ENCODE measurements at places on chromosomes 3 and 15. TPM values are rescaled to one million over a fixed set of nuclear protein-coding genes. Genes with fewer than 3 reads are reported as not detected.

- no peak for DNase-seq
Observed at GRCh38 chr15:90989040-90989768, 5.1 kb downstream of the PRC1 start.

DNA sequence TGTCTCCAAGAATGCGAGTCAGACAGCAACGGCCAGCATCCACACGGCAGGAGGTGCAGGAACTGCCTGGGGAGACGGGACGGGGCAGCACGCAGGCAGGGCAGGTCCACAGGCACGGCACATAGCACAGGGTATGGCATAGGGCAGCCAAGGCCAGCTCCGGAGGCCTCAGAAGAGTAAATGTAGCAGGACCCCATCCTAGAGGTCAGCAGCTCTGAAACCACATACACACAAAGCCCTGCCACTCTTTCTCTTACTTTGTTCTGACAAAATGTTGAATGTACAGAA lies 26.9 kb downstream of the ZXDC start:
- no peak for DNase-seq

DNA sequence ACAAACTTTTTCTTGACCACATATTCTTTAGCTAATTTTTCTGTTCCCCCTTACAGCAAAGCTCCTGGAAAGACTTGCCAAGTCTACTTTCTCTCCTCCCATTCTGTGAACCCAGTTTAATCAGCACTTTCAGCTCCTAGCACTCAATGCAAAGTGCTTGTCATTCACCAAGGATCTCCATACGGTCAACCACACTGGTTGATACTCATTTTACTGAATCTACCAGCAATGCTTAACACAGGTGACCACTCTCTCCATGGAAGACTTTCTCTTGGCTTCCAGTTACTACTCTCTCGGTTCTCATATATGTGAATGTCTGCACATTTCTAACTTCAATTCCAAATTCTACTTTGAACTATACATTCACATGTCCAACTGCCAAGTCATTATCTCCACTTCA lies 11.7 kb downstream of the MRPL3 start:
- no peak for DNase-seq

- DNase-seq: no peak
Observed at GRCh38 chr3:127730666-127731295, 58.0 kb downstream of the ABTB1 start.

DNA sequence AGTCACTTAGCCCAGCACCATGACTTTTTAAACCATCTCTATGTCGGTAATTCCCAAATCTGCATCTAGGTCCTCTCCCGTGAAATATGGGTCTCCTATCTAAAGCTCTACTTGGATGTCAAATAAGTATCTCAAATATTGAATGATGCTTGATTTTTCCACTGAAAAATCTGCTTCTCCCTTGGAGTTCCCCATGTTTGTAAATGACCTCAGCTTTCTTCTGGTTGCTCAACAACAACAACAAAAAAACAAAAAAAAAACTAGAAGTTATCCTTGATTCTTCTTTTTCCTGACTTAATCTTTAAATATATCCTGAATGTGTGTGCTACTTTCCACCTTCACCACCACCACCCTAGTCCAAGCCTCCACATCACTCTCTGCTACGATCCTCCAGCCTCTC lies 307.5 kb upstream of the UBE2E2 start:
- no peak for DNase-seq

DNA sequence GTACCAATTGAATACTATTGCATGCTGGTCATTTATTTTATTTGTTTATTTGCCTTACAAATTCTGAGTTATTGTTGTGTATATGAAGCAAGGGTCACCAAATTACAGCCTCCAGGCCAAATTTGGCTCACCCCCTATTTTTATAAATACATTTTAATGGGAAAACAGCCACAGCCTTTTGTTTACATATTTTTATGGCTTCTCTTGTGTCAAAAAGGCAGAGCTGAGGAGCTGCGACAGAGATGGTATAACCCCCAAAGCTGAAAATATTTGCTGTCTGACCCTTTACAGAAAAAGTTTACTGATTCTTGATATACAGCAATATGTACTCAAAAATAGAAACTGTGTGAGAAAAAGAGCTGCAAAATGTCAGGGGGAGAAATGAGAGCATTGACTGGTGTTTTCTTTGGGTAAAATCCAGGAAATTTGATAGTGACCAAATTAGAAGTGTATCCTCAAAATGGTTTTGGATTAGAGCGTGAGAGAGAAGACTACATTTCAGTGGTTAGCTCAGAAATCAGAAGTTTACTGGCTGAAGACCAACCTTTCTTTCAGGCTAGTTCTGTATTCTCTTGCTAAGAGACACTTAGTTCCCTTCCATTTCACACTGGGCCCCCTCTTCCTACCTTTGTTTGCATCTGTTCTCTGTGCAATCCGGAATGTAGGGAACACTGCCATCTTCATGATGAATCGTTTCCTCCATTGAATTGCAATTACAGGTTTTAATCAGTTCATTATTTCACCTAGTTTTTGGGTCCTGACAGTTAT lies 757.8 kb downstream of the AGBL1 start:
- DNase-seq: no peak

GRCh38 chr3:13537244-13537908 lies 11.5 kb upstream of the FBLN2 start:
- DNase-seq: no peak

- DNase-seq: no peak
Observed at GRCh38 chr3:155431856-155432570, 138.5 kb upstream of the STRIT1 start.

- no peak for DNase-seq
Observed at GRCh38 chr3:177793451-177793850, 596.2 kb upstream of the TBL1XR1 start.

DNA sequence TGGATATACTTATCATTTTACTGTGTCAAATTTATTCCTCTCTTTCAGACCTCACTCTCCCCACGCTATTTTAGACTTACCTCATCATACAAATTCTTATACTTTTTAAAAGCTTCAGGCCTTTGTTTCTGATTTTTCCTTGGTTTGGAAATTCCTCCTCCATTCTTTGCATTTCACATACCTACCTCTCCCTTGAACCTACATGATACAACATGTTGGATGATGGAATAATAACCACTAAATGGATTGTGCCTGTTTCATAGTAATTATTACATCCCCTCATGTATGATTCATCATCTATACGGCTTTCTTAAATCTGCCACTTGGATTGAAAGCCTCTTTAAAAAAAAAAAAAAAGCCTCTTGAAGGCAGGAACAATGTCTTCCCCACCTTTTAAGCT lies 24.6 kb downstream of the TRIP4 start:
- DNase-seq: no peak

- DNase-seq: no peak
Observed at GRCh38 chr3:178437236-178437635, 99.0 kb upstream of the KCNMB2 start.

The GRAMD2A gene
- 1.9 TPM for total RNA-seq

The RASL12 gene
- 6.5 TPM for total RNA-seq

The DAZL gene
- 4.3 TPM for total RNA-seq

The GHSR gene
- not detected for total RNA-seq
